ENCODE measurements at places on chromosomes 6 and 20. TPM values are rescaled to one million over a fixed set of nuclear protein-coding genes. Genes with fewer than 3 reads are reported as not detected.

DNA sequence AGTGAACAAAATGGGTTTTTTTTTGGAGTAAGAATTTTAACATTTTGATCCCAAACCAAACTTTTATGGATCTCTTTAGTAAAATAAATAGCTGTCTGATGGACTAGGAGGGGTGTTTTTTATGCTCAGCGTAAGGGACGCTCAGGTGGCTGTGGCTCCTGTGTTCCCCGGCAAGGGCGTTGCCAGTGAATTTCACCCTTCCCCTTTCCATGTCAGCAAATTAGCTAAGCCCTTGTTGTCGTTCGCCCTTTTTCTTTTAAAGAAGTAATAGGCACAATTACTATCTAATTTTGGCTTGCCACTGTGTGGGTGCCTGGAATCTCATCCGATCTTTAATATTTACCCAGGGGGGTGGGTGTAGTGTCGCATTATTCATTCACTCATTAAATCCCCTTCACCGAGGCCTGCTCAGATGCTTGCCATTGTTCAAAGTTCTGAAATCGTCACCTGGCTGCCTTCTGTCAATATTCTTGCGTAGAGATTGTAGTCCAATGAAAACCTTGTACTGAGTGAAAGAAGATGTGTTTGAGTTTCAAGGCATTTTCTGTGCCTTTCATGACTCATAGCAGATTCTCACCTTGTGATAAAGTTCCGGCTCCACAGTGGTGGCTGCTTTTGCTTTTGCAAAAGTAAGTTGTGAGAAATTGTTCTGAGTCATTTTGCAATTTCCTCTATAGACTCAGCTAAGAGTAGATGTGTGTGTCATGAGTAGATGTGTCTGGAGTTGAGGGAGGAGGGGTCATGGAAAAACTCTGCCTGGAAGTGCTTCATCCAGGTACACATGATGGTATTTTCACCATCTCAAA, 40.0 kb upstream of the CLDN20 start:
- no peak for DNase-seq

- DNase-seq, result no peak
Observed at GRCh38 chr6:62367601-62368000, 81.6 kb upstream of the KHDRBS2 start.

DNA sequence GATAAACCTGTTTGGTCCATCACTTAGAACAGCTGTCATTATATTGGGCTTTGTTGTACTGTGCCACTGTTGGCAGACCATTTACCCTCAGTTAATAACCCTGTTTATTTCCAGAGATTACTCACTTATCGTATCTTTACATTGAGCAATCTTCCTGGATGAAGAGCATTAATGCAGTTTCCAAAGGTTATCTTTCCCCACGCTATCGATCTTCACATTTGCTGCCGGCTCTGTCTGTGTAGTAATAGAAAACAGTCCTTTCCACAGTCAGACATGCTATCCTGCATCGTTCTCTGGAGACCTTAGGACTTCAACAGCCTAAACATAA, 27.4 kb downstream of the GHRH start:
- DNase-seq, result no peak

DNA sequence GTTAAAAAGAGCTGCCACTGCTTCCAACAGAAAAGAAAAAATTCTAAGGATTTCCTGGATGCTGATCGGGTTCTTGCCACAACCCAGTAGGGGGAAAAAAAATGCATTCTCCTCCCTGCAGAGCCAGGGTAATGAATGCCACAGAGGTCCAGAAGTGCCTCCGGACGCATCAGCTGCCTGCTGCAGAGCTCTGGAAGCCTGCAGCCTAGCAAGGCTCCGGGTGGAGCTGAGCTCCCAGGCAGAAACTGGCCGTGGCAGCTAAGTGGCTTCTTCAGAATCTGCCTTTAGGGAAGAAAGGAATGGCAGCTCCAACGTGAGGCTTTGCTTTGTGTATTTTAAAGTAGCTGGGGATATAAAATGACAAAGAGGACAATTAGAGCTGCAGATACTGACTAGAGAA, 155.0 kb downstream of the CFAP61 start:
- DNase-seq, result no peak

DNA sequence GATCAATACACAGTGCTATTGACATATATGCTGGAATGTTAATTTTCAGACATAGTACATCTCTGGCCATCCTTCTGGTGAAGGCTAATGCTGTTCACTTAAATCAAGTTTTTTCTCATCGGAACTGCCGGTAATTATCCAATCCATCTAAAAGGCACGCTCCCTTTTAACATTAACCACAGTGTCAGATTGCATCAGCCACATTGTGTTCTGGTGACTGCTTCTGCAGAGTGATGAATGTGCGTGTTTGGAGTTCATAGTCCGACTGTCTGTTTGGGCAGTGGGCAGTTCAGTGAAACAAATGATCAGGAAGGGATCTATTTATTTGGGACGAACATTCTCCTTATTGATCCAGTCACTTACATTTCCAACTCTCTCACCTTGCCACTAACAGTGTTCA, 49.5 kb downstream of the SOBP start:
- no peak for DNase-seq

OVOL2 gene
- 1.5 TPM for polyA plus RNA-seq

SMPDL3A gene
- 18.8 TPM for polyA plus RNA-seq

Measured in left renal cortex interstitium (tissue), 4 donors.